ENCODE measurements at places on chromosomes 5 and 9.

DNA sequence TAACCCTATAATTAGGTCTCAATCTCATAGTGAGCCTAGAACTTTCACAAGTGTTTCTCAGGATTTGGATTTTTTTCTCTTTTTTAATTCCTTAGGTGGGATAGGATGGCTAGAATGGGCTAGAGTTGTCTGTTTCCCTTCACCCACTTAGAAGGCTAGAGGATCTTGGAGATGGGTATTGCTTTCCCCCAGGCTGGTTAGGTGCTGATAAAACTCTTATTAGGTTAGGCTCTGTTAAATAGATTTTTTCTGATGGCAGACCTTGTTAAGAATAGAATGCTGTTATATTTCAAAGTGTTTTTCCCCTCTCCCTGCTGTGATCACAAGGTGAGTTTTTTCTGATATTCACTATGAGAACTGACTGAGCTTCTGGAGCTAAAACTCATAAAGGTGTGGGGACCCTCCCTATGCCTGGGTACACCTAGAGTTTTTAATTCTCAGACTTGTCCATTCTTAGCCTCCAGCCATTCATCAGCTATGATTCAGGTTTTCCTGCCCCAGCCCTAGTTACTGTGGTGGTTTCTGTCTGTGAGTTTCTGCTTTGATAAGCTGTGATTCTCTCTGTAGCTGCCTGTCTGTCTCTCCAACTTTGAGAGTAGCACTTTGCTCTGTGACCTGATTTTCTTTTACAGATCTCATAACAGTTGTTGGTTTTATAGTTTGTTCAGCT lies 132.4 kb downstream of the HACD4 start:
- DNase-seq, result no peak

DNA sequence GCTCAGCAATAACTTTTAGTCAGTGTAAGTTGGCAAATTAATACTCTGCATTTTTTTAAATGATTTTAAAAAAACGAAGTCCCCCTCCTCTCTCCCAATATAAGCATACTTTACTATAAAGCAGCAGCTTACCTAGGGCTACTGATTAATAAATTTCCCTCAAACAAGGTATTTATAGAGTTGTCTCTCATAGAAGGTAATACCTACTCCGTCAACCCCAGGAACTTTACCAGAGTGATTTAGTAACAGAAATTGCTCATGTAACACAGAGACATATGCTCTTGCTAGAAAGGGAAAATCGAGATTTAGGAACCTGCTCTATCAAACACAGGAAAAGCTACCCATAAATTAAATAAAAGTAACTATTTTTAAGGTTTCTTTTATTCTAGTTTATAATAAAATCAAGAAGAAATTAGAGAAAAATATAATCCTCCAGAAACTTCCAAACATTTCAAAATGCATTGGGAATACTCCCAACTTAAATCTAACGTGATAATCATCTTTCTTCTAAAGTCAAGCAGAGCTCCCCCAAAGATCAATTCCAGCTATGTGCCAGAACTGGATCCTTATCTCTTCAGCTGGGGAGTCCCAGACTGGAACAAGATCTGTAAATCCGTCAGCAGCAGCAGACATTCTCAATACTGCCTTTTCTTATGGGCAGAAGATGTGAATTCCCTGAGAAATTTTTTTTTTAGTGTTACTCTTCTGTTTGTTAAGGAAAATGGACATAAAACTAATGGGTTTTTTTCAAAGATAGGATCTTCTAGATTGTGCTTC lies 69.6 kb downstream of the ADAMTS16 start:
- no peak for DNase-seq

DNA sequence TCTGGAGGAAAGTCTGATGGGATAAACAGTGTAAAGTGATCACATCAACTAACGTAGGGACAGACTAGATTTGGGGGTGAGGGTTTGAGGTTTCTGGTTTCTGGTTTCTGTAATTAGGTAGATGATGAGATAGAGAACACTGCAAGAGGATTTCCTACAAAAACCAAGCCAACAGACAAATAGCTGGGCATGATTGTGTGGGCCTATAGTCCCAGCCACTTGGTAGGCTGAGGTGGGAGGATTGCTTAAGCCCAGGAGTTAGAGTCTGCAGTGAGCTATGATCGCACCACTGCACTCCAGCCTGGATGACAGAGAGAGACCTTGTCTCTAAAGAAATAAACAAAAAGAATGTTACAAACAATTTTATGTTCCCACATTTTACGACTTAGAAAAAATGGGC lies 34.4 kb upstream of the RNU6ATAC start:
- no peak for DNase-seq

DNA sequence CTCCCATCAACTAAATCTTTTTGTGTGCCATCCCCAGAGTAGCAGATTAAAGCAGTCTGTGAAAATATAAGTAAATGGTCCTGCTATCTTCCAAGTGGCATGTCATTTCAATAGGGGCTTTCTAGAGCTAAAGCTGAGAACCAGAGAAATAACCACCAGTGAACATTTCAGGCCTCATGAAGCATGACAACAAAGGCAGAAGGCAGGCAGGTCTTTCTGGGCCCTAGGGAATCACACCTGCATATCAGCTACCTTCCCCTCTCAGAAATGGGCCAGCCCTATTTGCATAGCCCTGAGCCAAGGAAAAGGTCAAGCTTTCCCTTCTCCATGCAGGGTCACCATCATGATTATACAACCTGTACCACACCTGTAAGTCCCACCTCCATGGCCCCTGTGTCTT lies 205.3 kb downstream of the DEPDC1B start:
- no peak for DNase-seq

DNA sequence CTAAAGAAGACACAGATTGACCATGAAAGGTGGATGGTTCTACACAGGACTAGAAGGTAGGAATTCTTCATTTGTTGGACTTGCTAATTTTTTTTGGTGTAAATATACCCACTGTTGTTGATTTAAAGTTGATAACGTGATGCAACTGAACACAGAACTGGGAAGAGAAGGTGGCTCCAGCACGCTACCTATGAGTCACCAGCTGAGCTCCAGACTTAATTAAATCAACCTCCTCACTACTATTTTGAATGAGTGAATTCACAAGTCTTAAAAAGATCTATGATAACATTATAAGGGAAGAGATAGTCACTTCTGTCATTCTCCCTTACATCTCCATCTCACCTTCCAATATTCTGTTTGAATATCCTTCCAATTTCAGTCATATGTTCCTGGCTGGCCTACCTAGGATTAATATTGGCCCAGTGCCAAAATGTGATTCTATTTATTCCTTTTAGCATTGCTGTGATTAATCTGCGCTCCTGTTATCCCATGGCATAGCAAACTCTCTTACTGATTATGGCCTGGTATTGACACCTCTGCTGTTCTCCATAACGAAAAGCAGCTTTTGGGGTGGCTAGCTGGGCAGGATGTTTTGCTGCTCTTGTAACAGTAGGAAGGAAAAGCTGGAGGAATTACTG lies 135.9 kb upstream of the CCDC152 start:
- DNase-seq, result no peak

DNA sequence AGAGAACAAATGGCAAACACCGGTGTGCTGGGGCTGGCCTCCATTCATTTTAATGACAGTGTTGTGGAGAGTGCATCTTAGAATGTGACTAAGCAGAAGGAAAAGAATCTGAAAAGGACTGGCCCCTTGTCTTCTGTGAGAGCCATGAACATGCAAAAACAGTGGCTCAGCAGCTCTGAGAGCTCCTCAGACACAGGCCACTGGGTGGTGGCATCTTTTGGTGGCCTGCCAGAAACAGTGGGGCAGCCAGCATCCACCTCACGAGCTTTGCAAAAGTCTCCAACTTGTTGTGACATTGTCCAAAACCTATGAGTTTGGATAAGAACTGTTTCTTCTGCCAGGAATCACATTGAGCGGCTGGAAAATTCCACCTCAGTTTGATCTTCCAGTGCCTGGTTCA lies 233.4 kb downstream of the NR3C1 start:
- no peak for DNase-seq

- no peak for DNase-seq
Measured at GRCh38 chr9:98875536-98875935, 68.1 kb downstream of the GALNT12 start.

DNA sequence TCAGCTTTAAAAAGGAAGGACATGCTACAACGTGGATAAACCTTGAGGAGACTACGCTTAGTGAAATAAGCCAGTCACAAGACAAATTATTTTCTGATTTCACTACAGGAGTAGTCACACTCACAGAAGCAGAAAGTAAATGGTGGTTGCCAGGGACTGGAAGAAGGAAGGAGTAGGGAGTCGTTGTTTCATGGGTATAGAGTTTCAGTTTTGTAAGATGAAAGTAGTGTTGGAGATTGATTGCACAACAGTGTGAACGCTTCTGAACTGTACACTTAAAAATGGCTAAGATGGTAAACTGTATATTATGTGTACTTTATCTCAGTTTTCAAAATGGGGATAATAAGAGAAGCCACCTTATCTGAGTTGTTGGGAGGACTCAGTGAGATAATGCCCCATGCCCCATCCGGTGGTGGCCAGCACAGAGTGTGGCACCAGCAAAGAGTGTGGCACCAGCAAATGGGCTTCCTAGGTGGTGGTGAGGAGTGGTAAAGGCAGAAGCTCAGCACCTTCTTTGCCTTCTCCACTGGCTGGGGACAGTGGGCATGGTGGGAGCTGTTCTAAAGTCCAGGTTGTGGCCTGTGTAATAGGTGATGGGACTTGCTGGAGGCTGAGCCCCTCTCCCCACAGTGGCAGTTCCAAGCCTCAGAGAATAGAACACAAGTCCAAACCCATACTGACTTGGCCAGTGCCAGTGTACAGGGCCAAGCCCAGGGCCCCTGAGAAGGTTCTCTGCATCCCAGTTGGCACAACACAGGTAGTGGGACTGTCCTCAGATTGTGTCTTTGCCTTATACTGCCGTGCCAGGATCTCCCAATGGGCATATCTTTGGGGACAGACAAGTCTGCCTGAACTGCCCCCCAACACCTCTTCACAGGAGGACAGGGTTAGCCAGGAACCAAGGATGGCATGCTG lies 4.4 kb downstream of the SLC22A4 start:
- DNase-seq, result no peak

GRCh38 chr5:120532835-120533234 lies 68.7 kb downstream of the PRR16 start:
- no peak for DNase-seq

- DNase-seq, result no peak
Measured at GRCh38 chr5:9198394-9198793, 347.5 kb downstream of the SEMA5A start.

GRCh38 chr9:89446261-89446960 lies 51.5 kb downstream of the SEMA4D start:
- no peak for DNase-seq

- no peak for DNase-seq
Measured at GRCh38 chr9:103364753-103365152, 369.6 kb downstream of the CYLC2 start.

DNA sequence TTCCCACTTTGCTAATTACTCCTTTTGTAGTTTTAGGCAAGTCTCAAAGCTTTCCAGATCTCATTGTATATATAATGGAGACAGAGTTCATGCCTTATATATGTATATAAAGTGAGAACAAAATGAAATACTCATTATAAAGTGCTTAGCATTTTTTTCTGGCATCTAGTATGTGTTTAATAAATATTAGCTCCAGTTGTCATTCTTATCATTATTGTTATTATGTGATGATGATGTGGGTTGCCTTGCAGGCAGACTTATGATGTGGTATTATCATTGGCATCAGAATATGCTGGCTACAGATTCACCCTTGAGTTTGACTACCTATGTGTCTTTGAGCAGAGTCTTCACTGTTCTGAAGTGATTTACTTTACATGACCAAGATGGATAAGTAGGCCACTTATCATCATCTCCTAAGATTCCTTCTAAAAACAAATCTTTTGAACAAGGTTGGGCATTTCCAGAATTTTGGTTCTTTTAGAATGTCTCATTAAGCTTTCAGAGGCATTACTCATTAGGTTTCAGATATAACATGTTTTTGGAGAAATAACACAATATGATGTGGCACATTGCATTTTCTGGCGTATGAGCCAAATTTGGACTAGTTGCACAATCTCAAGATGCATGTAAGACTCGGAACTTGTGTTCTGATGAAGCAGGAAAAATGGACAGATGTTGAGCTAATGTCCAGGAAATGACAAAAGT lies 145.6 kb upstream of the TNC start:
- no peak for DNase-seq

DNA sequence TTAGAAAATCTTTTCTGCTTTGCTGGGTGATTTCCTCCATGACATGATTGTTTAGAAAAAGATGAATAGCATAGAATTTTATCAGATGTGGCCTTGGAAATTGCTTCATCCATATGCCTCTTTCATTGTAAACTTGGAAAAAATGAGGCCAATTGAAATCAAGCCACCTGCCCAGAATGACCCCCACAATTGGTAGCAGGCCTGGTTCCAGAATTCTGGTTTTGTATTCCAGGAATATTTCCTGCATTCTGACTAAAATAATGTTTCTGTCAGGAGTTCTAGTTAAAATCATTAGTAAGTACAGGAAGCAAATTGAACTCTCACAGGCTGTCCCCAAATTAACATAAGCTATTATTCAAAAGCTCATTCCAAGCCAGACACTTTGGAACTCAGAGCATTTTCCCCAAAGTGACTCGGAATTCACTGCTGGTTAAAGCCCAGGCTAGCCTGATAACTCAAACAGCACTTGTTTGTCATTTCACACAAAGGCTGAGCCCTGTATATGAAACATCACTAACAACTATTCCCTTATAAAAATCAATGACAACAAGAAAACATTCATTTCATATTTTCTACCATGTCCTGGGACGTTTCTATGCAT lies 75.1 kb upstream of the ADCY2 start:
- DNase-seq, result no peak

DNA sequence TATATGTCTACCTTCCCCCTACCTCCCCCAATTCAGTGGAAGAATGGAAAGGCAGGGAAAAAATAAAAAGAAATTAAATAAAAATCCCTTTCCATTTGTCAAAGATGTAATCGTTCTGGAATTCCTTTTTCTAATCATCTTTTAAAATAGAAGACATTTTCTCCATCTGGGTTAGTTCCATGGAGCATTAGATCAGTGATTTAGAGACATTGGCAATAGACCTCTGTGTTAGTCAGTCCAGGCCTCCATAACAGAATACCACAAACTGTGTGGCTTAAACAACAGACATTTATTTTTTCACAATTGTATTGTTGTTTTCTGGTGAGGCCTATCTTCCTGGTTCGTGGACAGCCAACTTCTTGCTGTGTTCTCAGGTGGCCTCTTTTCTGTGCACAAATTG lies 516.6 kb upstream of the DAB2 start:
- no peak for DNase-seq

GRCh38 chr5:3393920-3394597 lies 201.6 kb upstream of the IRX1 start:
- DNase-seq, result peak; percentile 78

DNA sequence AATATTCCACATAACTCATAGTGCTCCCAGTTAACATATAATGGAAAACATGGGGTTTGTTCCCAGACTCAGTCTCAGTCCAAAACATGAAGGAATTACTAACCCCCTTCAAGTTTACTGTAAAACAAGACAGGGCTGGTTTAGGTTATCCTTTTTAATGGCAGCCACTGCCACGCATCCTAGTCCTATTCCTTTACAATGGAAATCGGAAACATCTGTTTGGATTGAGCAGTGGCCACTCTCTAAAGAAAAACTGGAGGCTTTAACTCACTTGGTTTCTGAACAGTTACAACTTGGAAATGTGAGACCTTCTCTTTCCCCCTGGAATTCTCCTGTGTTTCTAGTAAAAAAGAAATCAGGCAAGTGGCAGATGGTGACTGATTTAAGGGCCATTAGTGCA lies 609.9 kb upstream of the ACO1 start:
- no peak for DNase-seq
